ENCODE measurements at places on chromosomes 2 and 18.

GRCh38 chr2:216066230-216066629 lies 15.4 kb downstream of the PECR start:
- no peak for DNase-seq

GRCh38 chr18:23675896-23676295 lies 13.2 kb upstream of the ANKRD29 start:
- DNase-seq, result no peak

DNA sequence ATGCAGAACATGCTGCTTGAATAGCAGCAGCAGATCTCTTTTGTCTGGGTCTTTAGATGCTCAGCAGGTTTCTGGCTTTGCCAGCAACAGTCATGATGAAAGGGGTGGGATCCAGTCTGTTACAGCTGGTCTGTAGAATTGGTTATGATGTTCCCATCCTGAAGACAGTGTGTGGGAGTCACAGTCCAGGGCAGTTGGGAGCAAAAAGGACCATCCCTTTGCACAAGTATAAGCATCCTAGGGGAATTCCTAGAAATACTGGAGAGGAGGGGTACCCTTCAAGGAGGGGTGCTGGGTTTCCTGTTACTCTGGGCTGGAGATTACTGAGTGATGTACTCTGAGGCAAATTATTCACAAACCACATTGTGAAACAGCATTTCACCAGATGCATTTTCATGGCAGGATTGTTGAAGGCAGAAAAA lies 119.9 kb upstream of the RND3 start:
- DNase-seq, result no peak

DNA sequence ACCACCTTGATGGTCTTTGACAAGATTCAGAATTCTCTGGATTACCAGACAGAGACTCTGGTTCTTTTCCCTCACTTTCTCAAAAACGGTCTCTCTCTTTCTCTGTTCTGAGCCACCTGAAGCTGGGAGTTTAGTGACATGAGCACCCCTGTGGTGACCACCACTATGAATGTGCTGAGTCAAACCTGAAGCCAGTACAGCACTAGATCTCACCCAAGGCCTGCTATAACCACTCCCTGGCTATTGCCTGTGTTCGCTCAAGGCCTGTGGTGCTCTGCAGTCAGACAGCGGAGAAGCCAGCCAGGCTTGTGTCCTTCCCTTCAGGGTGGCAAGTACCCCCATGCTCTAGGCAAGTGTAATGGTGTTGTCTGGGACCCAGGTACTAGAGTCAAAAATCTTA lies 828.9 kb upstream of the NXPH2 start:
- no peak for DNase-seq

DNA sequence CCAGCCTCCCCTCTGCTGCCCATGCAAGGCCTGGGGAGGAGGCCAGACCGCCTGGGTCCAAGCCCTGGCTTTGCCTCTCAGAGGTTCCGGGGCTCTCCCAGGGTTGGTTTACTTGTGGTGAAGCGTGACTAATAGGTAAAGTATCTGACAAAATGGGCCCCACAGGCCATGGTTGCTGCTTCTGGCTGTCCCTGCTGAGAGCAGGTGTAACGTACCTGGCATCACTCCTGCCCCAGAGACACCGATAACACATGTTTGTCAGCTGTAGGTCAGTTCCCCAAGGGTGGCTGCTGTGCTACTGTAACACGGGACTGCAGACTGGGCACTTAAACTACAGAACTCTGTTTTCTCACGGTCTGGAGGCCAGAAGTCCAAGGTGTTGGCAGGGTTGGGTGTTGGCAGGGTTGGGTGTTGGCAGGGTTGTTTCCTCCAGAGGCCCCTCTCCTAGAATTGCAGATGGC lies 34.1 kb downstream of the ODC1 start:
- DNase-seq, result no peak

DNA sequence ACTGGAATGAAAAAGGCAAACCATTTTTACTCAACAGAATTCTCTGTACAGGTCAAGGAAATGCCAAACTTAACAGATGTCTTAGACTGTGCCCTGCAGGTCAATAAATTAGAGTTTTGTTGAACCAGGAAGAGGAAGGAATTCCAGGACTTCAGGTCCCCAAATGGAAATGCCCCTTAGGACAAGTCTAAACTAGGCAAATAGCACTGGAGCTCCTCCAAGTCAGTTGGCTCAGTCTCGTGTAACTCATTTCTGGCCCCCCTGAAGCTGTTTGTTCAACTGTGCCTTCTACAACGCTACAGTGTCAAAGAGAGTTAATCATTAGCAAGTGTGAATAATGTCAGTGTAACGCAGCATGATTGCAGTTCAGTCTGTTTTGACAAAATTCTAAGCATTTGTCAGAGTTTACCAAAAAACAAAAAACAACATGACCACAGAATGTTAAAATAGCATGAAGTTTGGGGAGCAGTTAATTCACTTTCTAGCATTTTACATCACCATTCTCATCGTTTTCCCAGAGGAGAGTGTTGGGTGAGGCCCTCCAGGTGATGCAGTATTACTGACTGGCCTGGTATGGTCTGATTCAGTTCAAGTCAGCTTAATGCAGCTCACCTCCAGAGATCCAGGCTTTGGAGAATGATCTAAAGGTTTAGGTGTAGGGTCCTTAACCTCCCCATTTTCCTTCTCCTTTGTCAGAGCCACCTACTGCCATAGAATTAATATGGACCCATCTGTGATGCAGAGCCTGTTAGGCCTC lies 108.1 kb downstream of the AQP4 start:
- DNase-seq, result no peak

GRCh38 chr2:75324141-75324540 lies 124.8 kb upstream of the TACR1 start:
- no peak for DNase-seq

GRCh38 chr2:145085612-145086011 lies 565.7 kb upstream of the ZEB2 start:
- no peak for DNase-seq

- DNase-seq, result no peak
Measured at GRCh38 chr2:40348665-40349064, 103.2 kb downstream of the SLC8A1 start.

DNA sequence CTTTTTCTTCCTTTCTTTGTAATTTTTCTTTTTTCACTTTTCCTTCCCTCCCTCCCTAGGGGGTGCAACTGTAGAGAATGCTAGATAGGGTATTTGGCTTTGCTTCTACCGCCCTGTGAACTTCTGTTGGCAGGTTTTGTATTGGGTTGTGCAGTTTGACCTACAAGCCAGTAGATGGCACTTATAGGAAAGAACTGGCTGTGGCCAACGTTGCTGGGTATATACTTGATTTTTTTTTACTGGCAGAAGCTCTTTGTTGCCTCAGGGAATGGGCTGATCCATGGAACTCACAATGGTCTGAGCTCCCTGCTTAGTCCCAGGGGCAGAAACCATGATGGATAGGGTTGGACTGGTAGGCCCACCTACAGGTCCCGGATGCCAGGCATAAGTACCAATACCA lies 1019.5 kb upstream of the LRRTM1 start:
- DNase-seq, result no peak

Measured in effector CD4-positive, alpha-beta T cell (primary cell).